ENCODE measurements at places on chromosomes 3 and 15. TPM values are rescaled to one million over a fixed set of nuclear protein-coding genes. Genes with fewer than 3 reads are reported as not detected.

- DNase-seq: no peak
Measured at GRCh38 chr3:125302932-125303331, 72.2 kb downstream of the ZNF148 start.

- DNase-seq: no peak
Measured at GRCh38 chr3:73609655-73610054, 15.1 kb downstream of the PDZRN3 start.

DNA sequence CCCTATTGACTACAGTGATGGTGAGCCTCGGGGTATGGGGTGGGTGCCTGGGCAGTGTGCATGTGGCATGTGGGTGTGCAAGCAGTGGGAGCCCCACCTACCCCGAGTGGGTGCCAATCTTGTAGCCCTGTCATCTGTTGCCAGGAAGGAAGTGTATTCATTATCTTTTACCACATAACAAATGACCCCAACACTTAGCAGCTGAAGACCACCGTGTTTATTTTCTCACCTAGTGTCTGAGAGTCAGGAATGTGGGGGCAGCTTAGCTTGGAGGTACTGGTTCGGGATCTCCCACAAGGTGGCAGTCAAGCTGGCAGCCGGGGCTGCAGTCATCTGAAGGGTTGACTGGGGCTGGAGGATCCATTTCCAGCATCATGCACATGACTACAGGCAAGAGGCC lies 21.7 kb downstream of the XYLB start:
- DNase-seq: no peak

DNA sequence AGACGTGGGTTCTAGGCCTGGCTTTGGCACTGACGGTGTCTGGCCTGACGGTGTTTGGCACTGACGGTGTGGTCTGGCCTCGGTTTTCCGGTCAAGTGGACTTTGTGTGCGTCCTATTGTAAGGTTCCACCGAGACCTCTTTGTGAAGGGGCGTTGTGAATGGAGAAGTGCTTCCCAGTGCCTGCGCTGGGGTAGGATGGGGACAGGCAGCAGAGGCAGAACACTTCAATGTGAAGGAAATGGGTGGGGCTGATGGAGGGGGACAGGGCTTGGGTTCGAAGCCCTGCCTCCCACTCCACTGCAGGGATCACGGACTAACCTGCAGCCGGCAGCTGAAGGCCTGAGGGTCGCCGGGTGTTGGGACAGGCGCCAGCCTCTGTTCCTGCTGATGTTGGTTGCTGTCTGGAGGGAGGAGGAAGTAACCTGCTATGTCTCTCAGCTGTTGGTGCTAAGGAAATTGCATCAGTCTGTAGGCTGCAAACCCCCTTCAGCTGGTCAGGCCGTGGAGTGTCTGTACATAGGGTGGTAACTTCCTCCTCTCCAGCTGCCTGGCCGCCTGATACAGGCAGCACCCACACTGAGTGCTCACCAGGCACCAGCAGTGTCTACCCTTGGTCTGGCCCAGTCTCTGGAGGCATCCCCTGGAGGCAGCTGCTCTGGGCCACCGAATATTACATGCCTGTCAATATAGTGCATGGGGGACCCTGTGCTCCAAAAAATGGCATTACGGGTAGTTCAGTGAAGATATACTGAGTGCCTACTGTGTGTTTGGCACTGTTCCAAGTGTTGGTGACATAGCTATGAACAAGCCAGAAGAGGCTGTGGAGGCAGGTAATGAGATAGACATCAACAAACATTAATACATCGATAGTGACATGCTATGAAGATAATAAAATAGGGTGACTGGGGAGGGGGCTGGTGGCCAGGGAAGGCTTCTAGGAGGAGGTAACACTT lies 1.1 kb downstream of the TM6SF1 start:
- DNase-seq: no peak

Gene BOC
- 22.2 TPM for total RNA-seq
